Erythroblast (primary cell): ENCODE measurements at places on chromosomes 4 and X.

GRCh38 chrX:14125462-14125861 lies 95.8 kb upstream of the GEMIN8 start:
- no peak for DNase-seq

DNA sequence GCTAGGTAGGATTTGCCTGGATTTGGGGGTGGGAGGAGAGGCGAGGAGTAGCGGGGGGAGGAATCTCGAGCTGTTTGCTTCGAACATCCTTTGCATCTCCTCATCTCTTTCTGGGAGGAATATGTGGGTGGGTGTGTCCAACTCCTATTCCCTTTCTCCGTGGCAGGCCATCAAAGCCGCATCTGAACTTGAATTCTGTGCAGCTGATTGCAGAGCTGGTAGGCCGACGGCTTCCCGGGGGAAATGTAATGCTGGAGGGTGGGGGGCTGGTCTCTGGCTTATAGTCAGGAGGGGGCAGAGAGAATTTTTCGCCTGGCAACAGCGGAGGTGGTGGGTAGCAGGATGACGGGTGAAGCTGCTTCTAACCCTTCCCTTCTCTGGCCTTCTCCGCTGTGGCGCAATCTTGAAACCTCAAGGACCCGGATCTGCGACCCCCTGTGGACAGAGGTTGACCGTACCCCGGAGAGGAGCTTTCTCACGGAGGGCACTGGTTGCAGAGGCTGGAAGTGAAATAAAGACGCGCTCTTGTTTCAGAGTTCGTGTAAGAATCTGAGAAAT lies 628 bp downstream of the ZCCHC12 start:
- no peak for DNase-seq

- DNase-seq: no peak
Observed at GRCh38 chrX:42085836-42086235, 162.5 kb upstream of the CASK start.

GRCh38 chr4:157791236-157791635 lies 381.6 kb downstream of the GASK1B start:
- DNase-seq: no peak

DNA sequence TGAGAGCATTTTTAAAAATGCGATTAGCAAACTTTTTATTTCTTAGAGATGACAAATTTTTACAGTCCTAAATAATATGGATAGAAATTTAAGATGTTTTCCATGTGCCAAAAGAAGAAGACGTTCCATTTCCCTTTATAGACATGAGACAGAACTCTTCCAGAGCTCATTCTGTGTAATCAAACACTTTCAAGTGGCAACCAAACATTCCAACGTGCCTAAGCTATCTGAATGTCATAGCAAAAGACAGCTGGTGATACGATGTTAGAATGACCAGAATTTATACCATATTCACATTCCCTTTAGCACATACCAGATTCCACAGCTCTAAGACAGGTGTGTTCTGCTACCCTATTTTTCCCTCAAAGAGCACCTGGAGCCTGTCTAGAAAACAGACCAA lies 133.2 kb downstream of the ENOX2 start:
- no peak for DNase-seq

- DNase-seq: no peak
Observed at GRCh38 chr4:71338846-71339593, at the start of gene SLC4A4. Gene SLC4A4, plus strand, starts transcription at chr4:71339020.

GRCh38 chrX:114075073-114075673 lies 508.7 kb upstream of the HTR2C start:
- DNase-seq: peak; percentile 9

- DNase-seq: no peak
Observed at GRCh38 chrX:8848911-8849310, 47.7 kb upstream of the FAM9A start.

GRCh38 chr4:26746802-26747213 lies 113.8 kb upstream of the STIM2 start:
- no peak for DNase-seq

DNA sequence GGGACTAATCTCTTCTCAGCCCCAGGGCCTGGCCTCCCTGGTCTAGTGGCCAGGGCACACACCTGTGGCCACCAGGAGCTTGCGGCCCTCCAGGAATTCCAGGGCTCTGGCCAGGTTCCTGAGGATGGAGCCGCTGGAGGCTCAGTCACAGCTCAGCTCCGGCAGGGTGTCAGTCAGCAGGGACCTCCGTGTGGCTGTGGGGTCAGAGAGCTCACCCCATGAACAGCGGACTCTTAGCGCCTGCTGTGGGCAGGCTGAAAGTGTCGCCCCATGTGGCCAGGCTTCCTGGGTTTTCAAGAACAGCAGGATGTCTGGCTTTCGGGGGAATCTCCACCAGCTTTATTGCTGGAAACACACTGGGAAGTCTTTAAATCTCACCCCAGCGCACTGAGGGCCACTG lies 19.3 kb upstream of the SH3TC1 start:
- no peak for DNase-seq

- DNase-seq: no peak
Observed at GRCh38 chr4:127174616-127175015, 458.1 kb upstream of the INTU start.

DNA sequence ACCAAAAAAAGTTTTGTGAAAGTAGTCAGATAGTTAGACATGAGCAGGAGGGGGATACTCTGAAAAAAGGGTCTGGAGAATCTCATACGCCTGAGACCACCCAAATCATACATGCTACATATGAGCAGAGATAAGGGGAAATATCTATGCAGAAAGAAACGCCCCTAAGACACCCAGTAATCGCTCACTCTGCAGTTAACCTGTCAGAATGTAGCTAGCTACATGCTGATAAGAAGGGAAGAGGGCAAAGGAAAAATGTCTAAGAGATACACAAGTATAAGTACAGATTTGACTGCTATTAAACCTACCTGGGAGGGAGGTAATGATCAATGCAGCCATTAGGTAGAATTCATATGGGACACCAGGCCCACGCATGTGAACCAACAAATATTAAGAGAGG lies 1159.5 kb upstream of the PCDH10 start:
- DNase-seq: no peak

DNA sequence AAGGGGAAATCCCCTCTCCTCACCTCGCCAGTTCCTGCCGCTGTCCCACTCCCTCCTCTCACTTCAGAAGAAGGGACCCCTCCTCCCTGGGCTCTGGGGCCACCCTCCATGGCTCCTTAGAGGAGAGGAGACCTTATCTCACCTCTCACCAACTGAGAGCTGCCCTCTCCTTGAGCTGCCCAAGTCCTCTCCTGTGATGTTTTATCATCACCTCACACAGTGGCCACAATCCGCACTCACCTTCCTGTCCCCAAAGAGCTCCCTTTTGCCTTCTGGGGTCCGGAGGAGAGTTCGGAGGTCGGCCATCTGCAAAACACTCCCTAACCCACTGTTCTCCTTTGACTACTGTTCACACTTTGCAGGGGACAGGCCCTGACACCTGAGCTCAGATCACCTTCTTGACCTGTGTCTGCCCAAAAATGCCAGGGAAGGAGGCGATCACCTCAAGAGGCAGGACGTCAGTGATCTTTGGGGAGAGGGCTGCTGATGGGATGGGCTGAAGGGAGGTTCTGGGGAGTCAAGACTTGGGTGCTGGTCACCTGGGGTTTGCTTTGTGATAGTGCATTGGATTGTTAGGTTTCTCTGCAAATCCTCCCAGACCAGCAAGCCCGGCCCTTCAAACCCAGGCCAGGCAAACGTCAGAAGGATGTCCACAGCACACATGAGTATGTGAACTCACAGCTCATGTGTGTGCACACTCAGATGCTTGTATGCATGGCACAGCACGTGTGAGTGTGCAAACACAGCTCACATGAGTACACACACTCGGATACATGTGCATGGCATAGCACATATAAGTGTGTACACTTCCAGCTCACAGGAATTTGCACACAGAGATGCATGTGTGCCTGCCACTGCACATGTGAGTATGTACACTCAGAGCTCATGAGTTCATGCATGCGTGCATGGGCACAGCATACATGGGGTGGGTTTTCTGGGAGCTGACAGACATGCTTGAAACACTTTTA lies 41.8 kb downstream of the HTRA3 start:
- DNase-seq: no peak

DNA sequence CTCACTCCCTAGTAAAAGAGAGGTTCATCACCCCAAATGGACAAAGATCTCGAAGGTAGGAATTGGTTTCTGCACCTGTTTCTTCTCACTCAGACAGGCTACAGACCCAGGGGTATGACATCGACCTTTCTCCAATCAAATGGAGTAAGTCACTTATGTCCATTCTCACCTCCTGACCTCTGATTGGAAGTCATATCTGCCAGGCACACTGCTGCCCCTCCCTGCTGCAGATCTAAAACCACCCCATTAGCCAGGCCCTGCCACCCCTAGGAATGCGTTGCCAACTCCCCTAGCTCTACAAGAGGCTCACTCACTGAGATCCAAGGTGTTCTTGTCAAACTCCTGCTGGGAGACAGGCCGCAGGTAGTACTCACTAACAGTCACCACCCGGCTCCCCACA lies 6.8 kb downstream of the GPKOW start:
- peak; percentile 18 for DNase-seq

- no peak for DNase-seq
Observed at GRCh38 chrX:129461801-129462456, 61.4 kb downstream of the SMARCA1 start.

DNA sequence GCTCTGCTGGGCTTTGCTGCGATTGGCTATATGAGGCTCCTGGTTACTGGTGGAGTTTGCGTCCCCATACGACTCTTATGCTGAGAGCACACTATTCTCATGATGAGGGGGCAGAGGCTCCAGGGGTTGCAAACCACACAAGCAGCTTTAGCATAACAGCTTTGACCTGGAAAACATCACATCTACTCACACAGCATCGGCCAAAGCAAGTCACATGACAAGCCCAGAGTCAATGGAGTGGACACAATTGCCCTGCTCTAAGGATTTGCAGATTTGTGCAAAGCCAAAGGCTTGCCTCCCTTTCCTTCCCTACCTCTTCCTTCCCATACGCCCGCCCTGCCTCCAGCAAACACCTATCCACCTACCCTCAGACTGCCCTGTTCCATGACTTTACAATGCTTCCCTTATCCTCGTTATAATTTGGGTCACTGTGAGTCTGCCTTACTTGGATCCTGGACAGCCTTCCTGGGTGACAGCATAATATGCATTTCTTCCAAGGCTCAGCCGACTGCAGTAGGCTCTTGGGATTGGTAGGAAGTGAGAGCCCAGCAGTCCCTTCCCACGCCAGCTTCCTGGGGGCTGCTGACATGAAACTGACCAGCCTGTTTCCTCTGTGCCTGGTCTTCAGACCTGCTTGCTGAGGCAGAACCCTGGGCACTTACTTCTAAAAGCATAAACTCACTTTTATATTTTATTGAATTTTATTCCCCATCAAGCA lies 208.2 kb upstream of the PSAPL1 start:
- DNase-seq: no peak

GRCh38 chr4:140884431-140885058 lies 128.4 kb upstream of the TBC1D9 start:
- peak; percentile 72 for DNase-seq

GRCh38 chrX:72316408-72317110 lies 10.8 kb upstream of the CITED1 start:
- no peak for DNase-seq

- DNase-seq: no peak
Observed at GRCh38 chr4:138910195-138910913, 105.2 kb upstream of the NOCT start.

DNA sequence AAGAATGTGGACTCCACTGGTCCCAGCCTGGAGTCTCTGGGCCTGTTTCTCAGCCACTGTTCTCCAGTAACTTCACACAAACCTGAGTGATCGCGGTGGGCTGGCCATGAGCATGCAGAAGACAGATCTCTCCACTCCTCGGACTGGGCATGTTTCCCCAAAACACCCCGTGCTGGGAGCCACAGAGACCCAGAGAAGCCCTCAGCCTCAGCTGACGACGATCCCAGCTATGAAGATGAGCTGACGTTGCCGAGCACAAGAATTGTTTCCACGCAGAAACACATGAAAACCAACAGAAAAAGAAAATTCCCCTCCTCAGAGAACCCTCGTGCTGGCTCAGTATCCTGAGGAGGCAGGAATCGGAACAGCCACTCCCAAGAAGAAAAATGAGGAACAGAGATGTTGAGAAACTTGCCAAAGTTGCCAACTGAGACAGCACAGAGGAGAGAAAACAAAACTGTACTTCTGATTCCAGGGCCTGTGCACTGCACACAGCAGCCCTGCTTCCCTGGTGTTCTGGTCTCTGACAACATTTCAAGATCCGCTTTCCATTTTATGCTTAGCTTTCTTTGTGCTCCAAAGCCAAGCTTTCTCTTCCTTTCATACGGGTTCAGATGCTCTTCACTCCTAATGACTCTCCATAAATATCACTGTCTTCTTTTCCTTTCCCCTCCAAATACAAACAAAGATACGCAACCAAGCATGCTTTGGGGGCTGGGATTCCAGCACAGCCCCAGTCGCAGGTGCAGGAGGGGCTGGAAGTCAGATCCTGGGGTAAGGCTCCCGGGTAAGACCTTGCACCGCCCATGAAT lies 81.4 kb downstream of the IRF2 start:
- DNase-seq: no peak

- DNase-seq: peak; percentile 73
Observed at GRCh38 chrX:40104630-40104984, 6.8 kb upstream of the BCOR start.

DNA sequence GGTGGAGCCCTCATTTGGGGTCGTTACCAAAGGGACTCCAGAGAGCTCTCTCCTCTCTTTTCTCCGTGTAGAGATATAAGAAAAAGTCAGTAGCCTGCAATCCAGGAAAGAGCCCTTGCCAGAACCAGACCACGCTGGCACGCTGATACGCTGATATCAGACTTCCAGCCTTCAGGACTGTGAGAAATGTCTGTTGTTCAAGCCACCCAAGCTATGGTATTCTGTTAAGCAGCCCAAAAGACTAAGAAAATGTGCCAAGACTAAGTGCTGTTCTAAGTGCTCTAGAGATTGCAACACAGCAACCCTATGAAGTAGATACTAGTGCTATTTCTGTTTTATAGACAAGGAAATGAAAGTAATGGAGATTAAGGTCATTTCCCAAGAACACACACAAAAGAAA lies 205.7 kb downstream of the CAMK2D start:
- DNase-seq: no peak

GRCh38 chr4:77393996-77394395 lies 211.6 kb upstream of the CXCL13 start:
- DNase-seq: no peak

- no peak for DNase-seq
Observed at GRCh38 chr4:67556436-67556835, 2.1 kb upstream of the STAP1 start.

GRCh38 chrX:71550578-71550977 lies 17.7 kb downstream of the OGT start:
- DNase-seq: peak; percentile 2

DNA sequence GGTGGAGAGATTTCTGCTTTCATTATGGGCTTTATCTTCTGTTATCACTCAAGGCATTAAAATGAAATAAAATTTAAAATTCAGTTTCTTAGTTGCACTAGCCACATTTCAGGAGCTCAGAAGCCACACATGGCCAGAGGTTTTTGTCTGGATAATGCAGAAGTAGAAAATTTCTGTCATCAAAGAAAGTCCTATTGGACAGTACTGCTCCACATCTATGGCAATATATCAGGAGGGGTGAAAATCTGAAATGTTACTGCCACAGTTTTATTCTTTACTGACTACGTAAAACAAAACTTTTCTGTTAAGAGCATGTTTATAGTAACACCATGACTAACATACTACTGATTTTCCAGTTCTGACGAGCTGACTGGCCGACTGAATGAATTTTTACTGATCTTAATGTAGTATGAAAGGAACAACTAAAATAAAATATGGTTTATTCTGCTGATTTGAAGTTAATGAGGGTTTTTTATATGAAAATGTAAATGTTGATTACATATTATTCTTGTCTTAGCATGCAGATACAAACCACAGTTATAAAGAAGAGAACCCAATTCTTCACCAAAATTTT lies 264.0 kb upstream of the HAND2 start:
- no peak for DNase-seq

GRCh38 chrX:12240491-12240890 lies 102.2 kb downstream of the FRMPD4 start:
- DNase-seq: no peak
